Brain pericyte (primary cell): ENCODE measurements at places on chromosomes 1 and 21.

GRCh38 chr1:79777481-79778219 is 771.1 kb upstream of the ADGRL4 start:
- DNase-seq: no peak

DNA sequence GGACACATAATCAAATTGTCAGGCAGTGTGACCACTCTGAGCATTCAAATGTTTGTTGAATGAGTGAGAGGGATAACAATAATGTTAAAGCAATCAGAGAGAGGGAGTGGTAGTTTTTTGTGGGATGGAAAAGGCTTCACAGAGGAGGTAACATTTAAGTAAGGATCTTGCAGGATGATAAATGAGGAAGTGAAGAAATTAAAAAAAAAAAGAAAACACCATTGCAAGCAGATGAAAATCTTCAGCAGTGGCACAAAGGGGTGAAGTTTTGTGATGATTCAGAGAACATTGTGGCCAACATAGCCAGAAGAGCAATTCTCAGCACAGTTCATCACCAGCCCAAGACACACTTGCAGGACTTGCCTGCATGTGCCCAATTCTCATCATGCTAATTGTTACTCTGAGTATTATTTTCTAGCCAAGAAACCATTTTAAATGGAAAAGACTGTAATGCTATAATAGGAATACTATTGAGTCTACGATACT is 35.0 kb downstream of the OVGP1 start:
- no peak for DNase-seq

DNA sequence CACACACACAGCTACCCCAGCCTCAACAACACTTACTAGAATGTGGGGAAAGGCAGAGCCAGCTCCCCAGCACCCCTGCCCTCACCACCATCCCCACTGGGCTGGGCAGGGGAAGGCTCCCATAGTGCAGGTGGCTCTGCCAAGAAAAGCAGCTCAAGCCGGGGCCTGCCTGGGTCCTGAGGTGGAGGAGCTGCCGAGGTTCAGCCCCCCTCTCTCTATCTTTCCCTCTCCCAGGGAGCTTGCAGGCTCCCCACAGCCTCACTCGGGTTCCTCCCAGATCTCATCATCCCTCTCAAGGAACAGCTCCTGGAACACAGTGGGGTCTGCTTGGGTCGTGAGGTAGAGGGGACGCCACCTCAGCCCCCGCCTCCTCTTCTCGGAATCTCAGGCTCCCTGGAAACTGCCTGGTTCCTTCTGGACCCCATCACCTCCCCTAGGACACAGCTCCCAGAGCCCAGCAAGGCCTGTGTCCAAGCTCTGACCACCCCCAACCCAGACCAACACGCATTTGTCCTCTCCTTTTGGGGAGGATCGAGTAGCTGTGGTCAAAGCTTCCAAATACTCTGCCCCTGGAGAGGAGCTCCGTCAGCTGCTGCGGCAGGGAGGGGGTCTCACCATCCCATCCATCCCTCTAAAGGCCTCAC is 704 bp downstream of the S100A16 start:
- DNase-seq: no peak

DNA sequence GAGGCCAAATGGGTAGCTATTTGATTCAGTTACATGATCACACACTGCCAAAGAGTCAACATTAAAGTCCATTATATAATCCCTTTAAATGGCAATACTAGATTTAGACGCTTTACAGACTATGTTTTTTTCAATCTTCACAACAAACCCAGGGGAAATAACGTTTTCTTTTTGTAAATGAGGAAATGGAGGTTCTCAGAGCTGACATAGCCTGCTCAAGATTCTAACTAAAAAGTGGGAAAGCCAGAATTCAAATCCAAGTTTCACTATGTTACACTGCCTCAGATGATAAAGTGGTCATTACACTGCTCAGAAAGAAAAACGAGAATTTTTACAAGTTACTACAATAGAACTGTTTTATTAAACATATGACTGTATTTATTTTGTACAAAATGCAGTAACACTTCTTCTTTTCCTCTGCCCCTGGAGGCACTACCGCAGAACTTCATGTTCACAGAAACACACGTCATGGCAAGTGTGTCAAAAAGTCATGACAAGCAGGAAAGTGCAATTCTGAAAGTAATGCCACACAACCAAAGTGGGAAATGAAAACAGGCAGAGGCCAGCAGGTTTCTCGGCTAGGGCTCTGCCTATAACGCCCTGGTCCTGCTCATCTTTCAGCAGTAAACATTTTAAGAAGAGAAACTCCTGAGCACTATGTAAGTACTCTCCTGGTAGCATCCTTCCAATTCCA is 19.0 kb downstream of the THEMIS2 start:
- DNase-seq: no peak

GRCh38 chr1:240706150-240706935 is 94.4 kb upstream of the GREM2 start:
- DNase-seq: no peak

DNA sequence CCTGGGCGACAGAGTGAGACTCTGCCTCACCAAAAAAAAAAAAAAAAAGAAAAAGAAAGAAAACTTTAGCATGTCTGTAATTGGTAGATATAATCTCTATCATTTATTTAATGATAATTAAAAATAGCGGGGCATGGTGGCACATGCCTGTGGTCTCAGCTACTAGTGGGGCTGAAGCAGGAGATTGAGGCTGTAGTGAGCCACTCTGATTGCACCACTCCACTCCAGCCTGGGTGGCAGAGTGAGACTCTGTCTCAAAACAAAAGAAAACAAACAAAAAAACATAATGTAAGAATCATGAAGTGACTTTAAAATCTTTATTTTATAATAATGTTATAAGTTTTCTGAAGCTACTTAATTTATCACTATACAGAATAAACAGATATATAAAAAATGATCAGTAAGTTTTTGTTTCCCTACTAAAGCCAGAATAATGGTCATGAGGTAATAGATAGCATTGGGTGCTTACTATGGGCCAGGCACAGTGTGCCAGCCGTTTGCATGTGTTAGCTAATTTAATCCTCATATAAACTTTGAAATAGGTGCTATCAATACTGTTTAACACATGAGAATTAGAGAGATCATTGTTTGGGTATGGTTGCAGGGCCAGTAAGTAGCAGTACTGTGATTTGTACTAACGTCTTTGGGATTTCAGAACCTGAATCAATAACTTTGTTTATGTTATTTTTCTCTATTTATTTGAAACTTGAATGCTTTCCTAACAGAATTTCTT is 23.8 kb downstream of the CLIC4 start:
- no peak for DNase-seq

DNA sequence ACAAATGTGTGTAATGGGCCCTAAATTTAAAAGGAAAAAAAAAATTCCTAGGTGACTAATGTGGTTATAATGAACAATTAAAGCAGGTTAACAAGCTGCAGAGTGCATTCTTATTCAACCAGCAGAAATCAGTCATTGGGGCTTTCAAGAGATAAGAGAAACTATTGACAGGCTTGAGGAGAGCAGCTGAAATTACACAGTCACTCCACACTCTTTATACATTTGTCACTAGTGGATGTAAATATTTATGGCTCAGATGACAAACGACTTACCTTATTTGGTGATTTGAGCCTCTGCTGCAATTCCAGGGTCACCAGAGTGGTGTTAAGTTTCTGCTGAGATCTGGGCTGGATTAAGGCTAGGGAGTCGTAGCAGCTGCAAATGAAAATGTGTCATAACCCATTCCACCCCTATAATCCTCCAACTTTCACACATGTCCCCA is 896.3 kb downstream of the TTLL7 start:
- no peak for DNase-seq

DNA sequence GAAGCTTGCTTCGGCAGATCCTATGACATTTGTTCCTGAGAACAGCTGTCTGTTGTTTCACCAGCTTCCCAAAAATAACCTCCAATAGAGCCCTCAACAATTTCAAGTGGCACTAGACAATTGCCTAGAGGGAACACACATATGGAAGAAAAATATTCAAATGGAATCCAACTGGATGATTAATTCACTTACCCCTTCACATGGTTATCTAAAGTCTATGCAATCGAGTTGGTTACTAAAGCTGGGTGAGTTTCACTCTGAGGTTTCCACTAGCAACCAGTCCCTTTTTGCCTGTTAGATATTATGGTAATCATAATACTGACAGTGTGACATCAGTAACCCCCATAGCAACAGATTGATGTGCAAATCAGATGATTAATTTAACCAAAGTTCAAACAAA is at the start of gene LEMD1:
TSS of gene LEMD1 (minus strand) at position 259 of the 400 bp plus-strand sequence. CDS start 1,520 bp downstream, outside the sequence.
- DNase-seq: no peak

DNA sequence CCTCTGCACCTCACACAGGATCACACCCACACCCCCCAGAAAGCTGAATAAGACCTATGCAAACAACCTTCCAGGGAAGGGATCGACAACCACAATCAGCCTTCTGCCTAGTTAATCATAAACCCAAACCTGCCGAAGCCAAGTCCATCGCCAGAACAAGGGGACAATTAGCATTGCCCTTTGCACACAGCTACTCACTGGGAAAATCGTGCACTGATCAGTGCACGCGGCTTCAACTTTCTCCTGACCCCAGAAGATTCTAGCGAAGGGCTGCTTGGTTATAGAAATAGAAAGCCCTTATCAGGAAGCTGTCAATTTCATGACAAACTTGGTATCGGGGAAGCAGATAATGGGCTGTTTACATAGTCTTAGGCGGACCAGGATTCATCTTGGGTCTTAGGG is 29.5 kb downstream of the RUNX1 start:
- no peak for DNase-seq

DNA sequence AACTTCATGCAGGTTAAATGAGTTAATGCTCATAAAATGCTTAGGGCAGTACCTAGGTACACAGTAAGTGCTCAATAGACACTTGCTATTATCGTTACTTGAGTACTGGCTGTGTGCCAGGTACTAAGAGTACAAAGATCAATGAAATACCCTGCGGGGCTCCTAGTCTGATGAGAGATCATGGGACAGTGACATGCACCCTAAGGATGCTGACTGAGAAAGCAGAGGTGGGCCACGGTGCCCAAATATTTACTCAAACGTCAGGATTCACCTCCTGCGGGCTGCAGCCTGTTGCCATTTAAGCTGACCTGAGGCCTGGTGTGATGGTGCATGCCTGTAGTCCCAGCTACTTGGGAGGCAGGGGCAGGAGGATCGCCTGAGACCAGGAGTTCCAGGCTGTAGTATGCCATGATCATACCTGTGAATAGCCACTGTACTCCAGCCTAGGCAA is 19.8 kb upstream of the LUZP1 start:
- DNase-seq: no peak

GRCh38 chr1:92240034-92240433 is 22.3 kb downstream of the C1orf146 start:
- DNase-seq: no peak

DNA sequence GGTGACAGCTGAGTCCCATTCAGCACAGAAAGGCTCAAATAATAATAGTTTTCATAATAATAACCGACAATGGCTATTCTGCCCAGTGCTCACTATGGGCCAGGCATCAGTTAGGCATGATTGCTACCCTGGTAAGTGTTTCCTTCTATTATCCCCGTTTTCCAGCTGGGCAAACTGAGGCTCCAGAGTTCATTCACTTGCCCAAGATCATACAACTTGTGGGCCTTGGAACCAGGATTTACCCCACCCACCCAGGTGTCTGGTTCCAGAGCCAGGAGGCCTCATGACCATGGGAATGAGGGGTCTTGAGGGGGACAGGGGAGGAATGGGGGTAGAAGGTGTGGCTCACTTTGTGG is 518 bp downstream of the PLOD1 start:
- DNase-seq: no peak

DNA sequence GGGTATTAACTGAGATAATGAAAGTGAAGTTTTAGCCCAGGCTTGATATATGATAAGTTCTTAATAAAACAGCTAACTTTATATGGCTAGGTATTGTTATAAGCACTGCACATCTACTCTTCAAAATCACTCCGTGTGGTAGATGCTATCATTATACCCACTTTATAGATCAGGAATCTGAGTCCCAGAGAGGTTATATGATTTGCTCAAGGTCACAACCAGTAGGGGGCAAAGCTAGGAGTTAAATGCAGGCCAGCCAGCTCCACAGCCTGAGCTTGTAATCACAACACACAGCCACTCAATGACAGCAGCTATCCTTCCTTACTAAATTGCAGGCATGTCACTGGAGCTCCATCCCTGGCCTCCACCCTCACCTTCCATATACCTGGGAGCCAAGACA is 115.8 kb downstream of the CAPN8 start:
- no peak for DNase-seq

DNA sequence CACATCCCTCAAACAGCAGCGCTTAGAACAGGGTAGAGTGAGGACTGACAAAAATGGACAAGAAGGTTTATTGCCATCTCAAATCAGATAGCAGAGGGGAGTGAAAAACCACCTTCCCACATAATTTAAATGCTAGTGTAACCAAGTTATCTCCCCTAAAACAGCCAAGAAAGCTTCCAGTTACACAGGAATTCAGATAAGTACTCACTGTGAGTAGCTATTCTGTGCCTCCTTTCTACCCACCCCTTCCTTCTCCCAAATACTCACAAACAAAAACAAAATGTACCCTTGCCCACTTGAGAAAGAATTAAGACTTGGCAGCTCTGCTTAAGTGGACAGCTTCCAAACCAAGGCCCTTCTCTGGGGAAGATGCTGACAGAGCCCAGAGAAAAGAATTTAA is 9.1 kb downstream of the OTUD7B start:
- DNase-seq: no peak

DNA sequence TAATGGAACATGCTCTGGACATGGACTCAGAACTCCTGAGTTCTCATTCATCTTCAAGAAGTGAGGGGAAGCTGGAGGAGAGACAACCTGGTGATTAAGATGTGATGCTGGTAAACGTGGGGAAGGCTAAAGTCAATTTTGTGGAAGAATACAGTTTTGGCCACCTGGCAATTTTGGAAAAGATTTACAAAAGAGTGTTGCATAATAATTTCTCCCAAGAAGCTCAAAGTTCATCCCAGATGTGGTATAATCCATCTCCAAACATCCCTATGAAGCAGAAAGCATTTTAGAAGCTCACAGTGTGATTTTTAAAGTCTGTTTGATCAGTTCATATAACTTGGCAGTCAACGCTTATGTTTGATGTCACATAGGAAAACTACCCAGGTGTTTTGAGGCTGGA is 208.7 kb downstream of the LMX1A start:
- no peak for DNase-seq

DNA sequence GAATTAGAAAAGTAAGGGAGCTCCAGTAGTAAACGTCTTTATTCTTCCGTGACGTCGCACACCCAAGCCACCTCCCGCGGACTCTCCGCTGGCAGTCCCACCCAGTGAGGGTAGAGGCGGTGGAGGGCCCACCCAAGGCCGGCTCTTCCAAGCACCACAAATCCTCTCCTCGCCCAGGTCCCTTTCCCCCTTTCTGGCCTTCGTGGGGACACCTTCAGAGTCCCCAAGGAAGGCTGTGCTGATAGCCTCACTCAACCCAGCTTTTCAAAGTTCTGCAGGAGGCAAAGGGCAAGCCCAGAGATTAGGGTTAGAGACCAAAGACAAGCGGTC is 349 bp upstream of the GPN2 start:
- no peak for DNase-seq

DNA sequence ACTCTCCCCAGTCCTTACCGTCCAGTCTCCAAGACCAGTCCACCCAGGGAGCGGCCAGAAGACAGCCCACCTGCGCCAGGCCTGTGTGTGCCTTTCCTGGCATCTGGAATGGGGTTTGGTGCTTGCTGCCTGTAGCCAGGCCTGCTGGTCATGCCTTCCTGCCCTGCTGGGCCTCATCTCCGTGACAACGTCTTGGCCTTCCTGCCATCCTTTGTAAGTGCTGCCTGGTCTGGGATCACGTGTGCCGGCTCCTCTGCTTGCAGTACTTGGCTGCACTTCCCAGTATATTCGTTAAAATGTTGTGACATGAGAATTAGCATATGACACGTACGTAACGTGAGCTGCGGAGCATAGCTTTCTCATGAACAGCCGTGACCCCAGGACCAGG is 145.3 kb upstream of the COL6A1 start:
- no peak for DNase-seq
